ENCODE measurements at places on chromosomes 6 and 20.

DNA sequence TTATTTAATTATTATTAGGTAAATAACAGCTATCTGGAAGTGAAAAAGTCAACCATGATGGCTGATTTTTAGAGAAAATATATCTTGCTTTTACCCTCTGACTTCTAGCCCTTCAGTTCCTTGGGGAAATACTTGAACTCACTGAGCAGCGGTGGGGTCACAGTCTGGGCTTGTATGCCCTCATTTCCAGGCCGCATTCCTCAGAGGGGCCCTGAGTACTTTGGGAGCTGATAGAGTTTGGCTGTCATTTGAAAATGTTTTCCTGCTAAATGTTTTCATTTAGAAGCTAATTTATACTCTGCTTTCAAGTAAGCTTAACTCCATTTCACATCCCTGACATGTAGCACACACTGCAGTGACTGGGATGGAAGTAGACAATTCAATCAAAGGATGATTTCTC lies 1028.5 kb downstream of the KIF16B start:
- peak; percentile 43 for DNase-seq

DNA sequence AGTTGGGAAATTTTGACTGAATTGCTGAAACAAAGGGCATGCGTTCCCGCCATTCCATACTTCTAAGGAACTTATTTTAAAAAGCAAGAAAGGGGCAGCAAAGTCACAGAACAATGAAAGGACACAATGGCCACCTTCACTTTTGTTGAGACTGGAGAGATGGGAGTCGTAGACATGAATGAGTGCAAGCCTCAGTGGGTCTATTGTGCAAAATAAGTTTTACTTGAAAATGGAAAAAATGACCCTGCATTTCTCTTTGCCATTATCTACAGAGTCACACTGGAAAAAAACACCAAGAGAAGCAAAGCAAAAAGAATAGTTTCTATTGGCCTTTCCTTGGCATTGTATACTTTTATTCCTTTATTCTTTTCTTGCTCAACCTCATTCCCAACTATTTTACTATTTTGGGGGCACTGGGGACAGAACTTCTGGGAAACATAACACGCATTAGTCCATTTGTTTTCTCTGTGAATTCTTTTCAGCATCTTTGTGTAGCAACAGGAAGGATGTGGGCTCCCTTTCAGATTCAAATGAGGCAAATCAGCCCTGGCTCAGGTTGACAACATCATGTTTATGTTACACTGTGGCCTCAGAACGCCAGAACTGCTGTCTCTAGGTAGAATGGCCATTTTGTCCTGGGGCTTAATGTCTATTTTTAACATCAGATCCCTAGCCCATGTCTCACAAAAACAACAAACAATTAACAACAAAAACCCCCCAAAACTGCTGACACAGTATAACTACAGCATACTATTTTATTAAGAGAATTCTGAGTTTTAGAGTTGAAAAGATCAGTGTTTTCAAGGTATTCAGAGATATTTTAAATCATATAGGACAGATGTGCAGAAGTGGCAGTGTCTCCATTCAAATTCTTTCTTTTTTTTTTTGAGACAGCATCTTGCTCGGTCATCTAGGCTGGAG lies 122.2 kb downstream of the FYN start:
- no peak for DNase-seq

- no peak for DNase-seq
Measured at GRCh38 chr20:14902432-14903089, 565.1 kb upstream of the FLRT3 start.

- DNase-seq: no peak
Measured at GRCh38 chr6:82914511-82914910, 151.1 kb downstream of the UBE3D start.

DNA sequence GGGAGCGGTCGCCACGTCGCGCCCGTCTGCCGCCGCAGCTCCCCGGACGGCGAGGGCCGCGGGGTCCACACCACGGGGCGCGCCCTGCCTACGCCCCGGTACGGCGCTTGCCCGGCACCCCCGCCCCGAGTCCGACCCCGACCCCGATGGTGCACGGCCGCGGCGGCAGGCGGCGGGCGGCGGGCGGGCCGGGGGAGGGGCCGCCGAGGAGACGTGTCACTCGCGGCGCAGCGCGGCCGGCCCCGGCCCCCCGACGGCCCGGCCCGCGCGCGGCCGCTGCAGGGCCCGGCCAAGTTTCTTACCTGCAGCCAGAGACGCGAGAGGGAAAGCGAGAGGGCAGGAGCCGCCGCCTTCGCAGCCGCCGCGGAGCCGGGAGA lies 328 bp downstream of the RRBP1 start:
- DNase-seq: no peak

DNA sequence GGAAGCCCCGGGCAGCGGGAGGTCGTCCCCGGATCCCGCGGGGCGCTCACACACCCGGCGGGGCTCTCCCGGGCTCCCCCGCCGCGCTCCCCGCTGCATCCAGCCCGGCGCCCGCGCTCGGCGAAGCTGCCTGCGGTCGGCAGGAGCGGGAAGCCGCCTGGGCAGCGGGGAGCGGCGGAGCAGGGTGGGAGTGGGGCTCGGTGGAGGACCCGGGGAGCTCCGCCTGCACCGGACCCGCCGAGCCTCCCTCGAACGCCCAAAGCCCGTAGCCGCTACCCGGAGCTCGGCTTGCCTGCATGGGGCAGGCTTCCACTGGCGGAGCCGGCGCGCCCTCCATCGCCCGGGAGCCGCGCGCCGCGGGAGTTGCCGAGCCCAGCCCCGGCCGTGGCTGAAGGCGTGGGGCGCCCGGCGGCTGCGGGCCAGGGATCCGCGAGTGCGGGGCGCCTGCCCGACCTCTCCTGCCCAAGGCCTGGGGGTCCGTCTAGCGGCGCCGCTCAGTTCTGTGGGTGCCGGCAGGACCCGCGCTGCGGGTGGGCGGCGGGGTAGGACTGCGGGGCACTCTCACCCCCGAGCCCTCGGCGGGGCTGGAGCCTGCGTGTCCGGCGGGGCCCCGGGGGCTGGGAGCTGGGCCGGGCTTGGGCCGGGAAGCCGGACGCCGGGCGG lies 671 bp downstream of the CDH4 start:
- peak; percentile 59 for DNase-seq

DNA sequence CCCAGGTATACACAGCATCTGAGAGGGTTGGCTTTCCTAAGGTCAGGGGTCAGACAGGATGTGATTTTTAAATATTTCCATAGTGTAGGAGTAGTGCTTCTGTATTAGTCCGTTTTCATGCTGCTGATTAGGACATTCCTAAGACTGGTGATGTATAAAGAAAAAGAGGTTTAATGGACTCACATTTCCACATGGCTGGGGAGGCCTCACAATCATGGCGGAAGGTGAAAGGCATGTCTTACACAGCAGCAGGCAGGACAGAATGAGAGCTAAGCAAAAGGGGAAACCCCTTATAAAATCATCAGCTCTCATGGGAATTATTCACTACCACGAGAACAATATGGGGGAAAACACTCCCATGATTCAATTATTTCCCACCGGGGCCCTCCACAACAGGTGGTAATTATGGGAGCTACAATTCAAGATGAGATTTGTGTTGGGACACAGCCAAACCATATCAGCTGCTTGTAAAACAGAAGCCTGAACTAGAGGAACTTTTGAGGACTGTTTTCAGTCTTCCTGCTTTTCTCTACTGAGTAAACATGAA lies 91.0 kb upstream of the MEI4 start:
- no peak for DNase-seq

GRCh38 chr6:137498481-137499190 lies 4.4 kb upstream of the OLIG3 start:
- DNase-seq: peak; percentile 65

- DNase-seq: no peak
Measured at GRCh38 chr6:20769631-20770030, 235.4 kb downstream of the CDKAL1 start.
